HCEC 1CT (cell line): ENCODE measurements at places on chromosomes 5 and 9.
A peak's percentile ranks its signal among the peaks of the same experiment; 100 is the strongest.

DNA sequence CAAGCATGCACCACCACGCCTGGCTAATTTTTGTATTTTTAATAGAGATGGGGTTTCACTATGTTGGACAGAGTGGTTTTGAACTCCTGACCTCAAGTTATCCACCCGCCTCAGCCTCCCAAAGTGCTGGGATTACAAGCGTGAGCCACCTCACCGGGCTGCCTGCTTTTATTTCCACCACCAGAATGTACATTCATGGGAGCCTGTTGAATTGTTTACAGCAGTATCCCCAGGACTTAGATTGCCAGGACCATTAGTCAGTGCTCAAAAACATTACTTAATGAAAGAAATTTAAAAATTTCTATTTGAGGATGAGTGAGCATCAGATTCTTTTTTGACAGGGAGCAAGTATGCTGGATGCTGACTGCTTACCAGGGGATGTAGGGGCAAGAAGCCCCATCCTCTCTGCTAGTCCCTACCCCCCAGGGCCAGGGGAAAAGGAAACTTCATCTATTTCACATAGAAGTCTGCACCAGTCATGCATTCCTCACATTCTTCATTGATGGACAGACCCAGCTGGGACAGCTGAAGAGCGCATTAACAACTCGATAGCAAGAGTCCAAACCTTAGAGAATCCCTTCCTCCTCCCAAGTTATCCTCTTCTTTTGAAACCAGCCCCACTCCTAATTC is 10.3 kb upstream of the RGMB start:
- DNase-seq, result peak; percentile 91

GRCh38 chr5:72531496-72532190 is 24.4 kb upstream of the ZNF366 start:
- DNase-seq, result no peak

DNA sequence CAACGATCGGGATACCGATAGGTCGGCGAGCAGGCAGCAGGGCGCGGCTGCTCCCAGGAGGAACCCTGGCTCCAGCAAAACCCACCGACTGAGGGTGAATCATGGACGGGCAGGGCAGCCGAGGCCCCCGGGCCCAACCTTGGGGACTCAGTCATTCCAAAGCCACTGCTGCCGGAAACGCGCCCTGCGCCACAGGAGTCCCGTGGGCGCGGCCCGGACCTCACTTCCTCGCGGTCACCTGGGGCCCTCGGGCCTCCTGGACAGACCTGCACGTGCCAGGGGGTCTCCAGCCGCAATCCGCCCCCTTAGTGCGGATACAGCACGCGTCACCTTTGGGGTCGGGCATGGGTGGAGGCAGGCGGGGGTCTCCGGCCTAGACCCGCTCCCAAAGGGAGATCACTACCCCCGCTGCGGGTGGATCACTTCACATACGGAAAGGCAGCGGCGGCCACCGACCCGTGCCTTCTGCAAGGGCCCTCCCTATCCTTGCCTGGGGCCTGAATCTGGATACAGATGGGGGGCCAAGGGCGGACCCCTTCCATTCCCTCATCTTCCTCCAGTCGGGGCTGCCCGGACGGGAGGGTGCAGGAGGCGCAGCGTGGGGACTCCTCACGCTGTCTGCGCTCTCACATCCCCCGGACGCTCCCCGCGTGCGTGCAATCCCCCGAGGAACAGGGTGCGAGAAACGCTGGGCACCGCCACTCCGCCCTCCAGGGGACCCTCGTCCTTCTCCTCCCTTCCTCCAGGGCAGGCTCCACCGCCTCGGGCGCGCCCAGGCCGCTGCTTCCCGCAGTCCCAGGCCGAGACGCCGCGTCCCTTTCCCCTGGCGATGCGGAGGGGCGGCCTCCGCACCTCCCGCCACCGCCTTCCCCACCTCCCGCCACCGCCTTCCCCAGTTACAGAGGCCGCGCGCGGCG is 586 bp downstream of the TXN start:
- DNase-seq, result peak; percentile 46

DNA sequence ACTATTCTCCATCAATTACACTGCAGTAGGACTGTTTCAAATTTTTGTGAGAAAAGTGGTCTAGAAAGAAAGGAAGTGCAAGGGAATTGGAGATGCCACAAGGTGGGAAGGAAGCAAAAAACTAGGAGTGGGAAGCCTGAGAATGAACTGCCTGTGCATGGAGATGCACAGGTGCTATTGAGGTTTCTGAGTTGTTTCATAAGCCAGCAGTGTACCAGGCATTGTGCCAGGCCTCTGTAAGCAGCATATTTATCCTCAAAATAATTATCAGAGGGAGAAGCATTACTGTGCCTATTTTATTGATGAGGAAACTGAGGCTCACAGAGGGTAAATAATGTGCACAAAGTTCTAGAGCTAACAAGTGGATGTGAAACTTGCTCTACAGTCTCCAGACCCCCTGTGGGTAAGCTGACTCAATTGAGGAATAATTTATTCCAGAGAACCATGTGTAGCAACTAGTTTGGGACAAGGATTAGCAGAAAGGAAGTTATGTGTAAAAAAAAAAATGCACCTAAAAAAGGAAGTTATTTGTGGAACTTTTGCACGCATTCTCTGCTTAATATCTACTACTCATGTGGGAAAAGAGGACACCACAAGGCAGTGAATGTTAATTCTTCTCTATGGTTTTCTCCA is 96.7 kb downstream of the SNCAIP start:
- no peak for DNase-seq

- no peak for DNase-seq
Observed at GRCh38 chr9:96551403-96551802, 68.2 kb downstream of the CDC14B start.
